ENCODE measurements at places on chromosomes 5 and 9.

GRCh38 chr5:169411786-169412430 lies 111.0 kb upstream of the SLIT3 start:
- no peak for DNase-seq

GRCh38 chr5:10485142-10485795 lies 43.6 kb downstream of the ROPN1L start:
- DNase-seq = no peak

DNA sequence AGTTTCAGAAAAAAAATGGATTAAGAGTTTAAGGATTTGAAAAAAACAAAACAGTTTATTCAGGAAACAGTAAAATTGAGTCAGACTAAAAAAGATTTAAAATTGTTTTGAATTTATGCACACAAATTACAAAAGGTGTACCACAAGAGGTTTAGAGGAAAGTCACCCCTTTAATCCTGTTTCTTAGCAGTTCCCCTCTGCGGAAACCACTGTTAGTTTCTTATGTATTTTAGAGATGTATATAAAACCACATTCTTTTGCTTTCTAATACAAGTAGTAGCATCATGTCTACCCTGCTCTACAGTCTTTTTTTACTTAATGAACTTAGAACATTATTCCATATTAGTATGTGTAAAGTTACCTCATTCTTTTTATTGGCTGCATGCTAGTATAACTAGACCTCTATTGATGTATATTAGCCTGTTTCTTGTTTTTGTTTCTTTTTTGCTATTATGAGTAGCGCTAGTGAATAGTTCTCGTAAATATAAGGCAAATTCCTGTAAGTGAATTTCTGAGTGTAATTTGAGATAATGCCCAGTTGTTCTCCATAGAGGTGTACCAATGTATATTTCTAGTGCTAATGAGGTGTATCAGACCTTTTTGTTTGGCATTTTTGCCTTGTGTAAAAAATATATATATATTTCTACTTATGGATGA lies 20.0 kb downstream of the GPBP1 start:
- no peak for DNase-seq

- no peak for DNase-seq
Measured at GRCh38 chr5:126052120-126052519, 371.1 kb upstream of the GRAMD2B start.

GRCh38 chr9:108416324-108416723 lies 439.5 kb downstream of the ACTL7B start:
- no peak for DNase-seq

GRCh38 chr9:28086881-28087280 lies 513.6 kb upstream of the C9orf72 start:
- DNase-seq = no peak
